K562 (cell line): ENCODE measurements at places on chromosomes 3 and 15.

GRCh38 chr15:69060041-69060481 is 45.6 kb downstream of the NOX5 start:
- DNase-seq: no peak

DNA sequence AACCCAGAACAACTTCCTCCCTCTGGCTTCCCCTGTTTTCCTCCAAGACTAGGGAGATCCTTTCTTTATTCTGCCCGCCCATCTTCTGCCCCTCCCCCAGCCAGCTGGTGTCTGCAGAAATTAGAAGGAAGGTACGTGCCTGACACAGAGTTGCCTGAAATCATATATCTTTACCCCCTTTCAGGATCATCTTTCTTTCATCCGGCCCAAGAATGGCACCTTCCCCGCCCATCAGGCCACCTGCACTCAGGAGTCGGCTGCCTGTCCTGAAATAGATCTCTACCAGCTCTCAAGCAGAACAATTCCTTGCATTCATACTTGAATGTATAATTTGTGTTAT is 133.7 kb downstream of the VGLL4 start:
- no peak for DNase-seq

GRCh38 chr15:39623529-39623931 is 42.7 kb downstream of the THBS1 start:
- DNase-seq: no peak

DNA sequence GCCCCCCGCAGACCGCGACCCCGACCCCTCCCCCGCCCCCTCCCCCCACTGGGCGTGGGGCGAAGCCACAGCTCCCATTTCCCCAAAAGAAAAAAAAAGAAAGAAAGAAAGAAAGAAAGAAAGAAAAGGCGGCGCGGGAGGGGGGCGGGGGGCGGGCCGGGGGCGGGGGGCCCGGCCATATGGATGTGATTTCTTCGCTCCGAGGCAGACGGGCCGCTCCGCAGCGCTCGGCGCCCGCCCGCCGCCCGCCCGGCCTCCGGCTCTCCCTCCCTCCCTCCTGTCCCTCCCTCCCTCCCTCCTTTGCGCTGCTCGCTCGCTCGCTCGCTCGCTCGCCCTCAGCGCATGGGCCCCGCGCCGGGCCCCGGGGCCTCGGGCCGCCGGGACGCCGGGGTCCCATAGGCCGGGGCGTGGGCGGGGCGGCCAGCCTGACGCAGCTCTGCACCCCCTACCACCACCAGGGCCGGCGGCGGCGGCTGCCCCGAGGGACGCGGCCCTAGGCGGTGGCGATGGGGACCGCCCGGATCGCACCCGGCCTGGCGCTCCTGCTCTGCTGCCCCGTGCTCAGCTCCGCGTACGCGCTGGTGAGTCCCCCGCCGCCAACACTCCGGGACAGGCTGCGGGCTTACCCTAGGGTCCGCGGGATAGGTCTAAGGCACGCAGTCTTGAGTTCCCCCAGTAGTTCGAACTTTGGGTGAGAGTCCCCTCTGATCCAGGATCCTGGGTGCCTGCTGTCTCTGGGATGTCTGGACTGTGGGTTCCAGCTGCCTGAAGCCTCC is 5.7 kb downstream of the PTH1R start:
- DNase-seq: peak; percentile 59

GRCh38 chr15:43376017-43376705 is 5.3 kb downstream of the TUBGCP4 start:
- peak; percentile 36 for DNase-seq

DNA sequence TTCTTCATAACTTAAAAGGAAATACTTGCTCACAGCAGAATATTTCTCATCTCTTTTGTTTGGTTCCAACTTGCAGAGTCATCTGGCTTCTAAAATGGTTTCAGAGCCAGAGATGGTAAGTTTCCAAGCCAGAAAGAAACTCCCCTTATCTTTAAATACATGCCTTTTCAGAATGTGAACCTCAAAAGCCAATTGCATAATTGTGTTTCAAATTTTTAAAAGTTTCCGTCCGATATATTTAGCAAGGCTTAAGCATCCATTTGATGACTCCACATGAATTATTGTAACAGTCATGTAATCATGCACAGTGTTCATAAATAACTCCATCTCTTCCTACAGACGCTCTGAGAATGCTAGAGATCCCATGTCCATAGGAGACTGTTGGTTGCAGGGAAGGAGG is 40.6 kb upstream of the C3orf80 start:
- DNase-seq: no peak

GRCh38 chr3:41184394-41184793 is 14.9 kb upstream of the CTNNB1 start:
- no peak for DNase-seq

DNA sequence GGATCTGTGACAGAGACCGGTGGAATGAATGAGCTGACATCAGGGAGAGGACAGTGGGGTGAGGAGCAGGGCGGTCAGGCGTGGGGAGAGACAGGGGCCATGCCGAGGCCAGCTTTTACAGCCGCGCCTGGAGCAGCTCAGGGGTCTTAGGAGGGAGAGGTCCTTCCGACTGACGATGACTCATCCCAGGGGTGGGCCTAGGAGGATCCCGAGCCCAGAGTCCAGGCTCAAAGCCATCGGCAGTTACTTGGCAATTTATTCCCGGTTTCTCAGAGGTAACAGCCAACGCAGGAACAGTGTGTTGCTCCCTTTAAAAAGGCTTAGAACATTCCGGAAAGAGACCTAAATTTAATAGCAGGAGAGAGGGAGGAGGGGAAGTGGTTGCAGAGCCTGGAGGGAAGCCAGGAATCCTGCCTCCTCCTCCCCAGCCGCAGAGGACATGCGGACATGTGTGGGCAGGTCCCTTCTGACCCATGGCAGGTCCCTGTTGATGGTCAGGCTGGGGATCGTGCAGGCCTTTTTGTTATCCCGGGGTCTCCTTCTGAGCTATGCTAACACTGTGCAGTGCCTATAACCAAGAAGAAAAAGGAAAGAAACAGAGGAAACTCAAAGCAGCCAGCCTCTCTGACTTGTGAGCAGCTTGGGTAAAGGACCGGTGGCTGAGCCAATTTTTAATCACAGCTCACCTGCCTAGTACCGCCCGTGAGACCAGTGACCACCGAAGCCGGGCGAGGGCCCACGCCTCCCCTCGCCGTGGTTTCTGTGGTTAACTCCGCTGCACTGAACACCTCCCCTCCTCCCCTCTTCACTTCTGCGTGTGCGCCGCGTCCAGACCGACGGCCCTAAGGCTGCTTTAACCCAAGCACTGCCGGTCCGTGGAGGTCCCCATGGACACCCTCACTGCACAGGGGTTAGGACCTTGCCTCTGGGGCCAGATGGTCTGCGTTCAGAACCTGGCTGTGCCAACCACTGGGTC is 392.4 kb upstream of the PROK2 start:
- peak; percentile 60 for DNase-seq

DNA sequence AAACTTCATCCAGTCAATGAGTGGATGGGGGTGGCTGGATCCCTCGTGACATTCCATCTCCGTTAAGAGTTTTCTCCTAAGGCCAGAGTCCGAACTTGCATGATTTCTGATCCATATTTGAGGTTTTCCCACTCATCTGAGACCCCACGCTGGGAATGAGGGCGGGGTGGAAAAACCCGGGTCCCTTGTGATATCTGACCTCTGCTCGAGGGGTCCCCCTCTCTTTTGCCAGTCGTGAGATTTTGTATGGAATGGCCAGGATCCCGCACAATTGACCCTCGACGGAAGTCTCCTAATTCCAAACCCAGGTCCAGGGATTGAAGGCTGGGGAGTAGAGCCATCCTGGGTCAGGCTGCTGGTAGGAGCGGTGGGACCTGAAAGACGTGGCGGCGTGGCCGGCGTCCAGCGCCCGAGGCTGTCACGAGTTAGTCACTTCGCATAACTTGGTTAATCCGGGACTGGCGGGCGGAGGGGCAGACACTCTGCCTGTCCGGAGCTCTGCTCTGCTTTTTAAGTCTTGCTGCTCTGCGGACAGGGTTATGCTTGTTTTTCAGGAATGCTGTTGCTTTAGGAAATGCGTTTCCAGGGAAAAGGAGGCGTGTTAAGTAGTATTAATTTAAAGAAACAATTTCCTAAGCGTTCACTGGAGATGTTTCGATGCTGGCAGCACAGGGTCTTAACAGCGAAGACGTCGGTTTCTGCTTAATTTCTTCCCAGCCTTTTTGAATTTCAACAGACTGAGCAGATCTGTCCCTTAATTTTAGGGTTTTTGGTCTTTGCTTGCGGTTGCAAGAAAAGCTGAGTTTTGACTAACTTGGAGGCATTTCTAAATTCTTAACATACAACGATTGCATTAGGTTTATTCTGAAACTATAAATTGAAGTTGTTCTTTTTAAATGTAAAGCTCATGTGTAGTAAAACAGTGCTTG is 69.7 kb upstream of the LRRFIP2 start:
- peak; percentile 77 for DNase-seq
